ENCODE measurements at places on chromosomes 12 and 14. TPM values are rescaled to one million over a fixed set of nuclear protein-coding genes. Genes with fewer than 3 reads are reported as not detected.

Gene LRP6
- total RNA-seq = 20.7 TPM

Gene OR6C1
- total RNA-seq = not detected

Gene SLC17A8
- total RNA-seq = not detected

Gene ARG2
- 4.0 TPM for total RNA-seq

Gene CLMN
- 7.0 TPM for total RNA-seq

Gene GNB3
- total RNA-seq = 0.17 TPM

Gene KCNH3
- total RNA-seq = 1.1 TPM

Gene TMEM63C
- 20.1 TPM for total RNA-seq

Gene POTEG
- total RNA-seq = 0.23 TPM

Gene LRP1-AS
- not detected for total RNA-seq

Gene AKAP3
- total RNA-seq = 1.4 TPM

Gene GALNT6
- total RNA-seq = 1.3 TPM

Gene SLCO1A2
- total RNA-seq = 0.04 TPM

Gene GUCY2C
- not detected for total RNA-seq

Gene PDE3A
- total RNA-seq = 1.5 TPM

Gene LRCOL1
- not detected for total RNA-seq

Gene TSHR
- 0.99 TPM for total RNA-seq

Gene SPIC
- total RNA-seq = 0.22 TPM

Gene RNF212B
- total RNA-seq = not detected

Gene KRT72
- 0.42 TPM for total RNA-seq

Gene KRT6C
- total RNA-seq = not detected

Gene DCAF5
- total RNA-seq = 35.5 TPM

Gene KRT85
- 101 TPM for total RNA-seq

Gene PIWIL1
- total RNA-seq = not detected

Gene C1QL4
- 2.5 TPM for total RNA-seq

Gene SLC6A13
- not detected for total RNA-seq

Gene OR4E2
- not detected for total RNA-seq

Gene JPH4
- total RNA-seq = 1.2 TPM

Gene HPD
- total RNA-seq = not detected

Measured in lower leg skin (tissue), 4 donors.